ENCODE measurements at places on chromosomes 7 and 10. TPM values are rescaled to one million over a fixed set of nuclear protein-coding genes. Genes with fewer than 3 reads are reported as not detected.

GRCh38 chr10:79552143-79552542, 8.1 kb downstream of the SFTPA2 start:
- H3K4me3 ChIP-seq: no peak overlapping the region
- no peaks in the 10 kb centered on the region for H3K27me3 ChIP-seq
- no peaks in the 10 kb centered on the region for H3K36me3 ChIP-seq
- DNase-seq: no peak
- peaks cover 5% of the 10 kb centered on the region for H3K4me1 ChIP-seq

GRCh38 chr7:3493499-3493898, 192.4 kb downstream of the SDK1 start:
- no peak overlapping the region for H3K27ac ChIP-seq
- H3K4me1 ChIP-seq: peaks cover 12% of the 10 kb centered on the region
- H3K4me3 ChIP-seq: no peak overlapping the region

- no peak for DNase-seq
- H3K4me3 ChIP-seq: no peak overlapping the region
- peaks cover 4% of the 10 kb centered on the region for H3K27me3 ChIP-seq
- H3K27ac ChIP-seq: no peak overlapping the region
These were observed 56.2 kb downstream of the GPR26 start for GRCh38 chr10:123722351-123722750.

Gene AGBL3
- total RNA-seq: 2.2 TPM

Gene ANXA8
- not detected for total RNA-seq

Gene TBXAS1
- total RNA-seq: 1.5 TPM

GRCh38 chr10:3516234-3516922, 268.6 kb downstream of the KLF6 start:
- no peak overlapping the region for H3K4me3 ChIP-seq
- no peaks in the 10 kb centered on the region for H3K36me3 ChIP-seq
- DNase-seq: no peak
- H3K27me3 ChIP-seq: peaks cover 28% of the 10 kb centered on the region
- no peak overlapping the region for H3K27ac ChIP-seq
- peaks cover 2% of the 10 kb centered on the region for H3K4me1 ChIP-seq

Gene PIK3CG
- 28.8 TPM for total RNA-seq

Gene DGKB
- total RNA-seq: not detected

Gene CRHR2
- total RNA-seq: not detected

DNA sequence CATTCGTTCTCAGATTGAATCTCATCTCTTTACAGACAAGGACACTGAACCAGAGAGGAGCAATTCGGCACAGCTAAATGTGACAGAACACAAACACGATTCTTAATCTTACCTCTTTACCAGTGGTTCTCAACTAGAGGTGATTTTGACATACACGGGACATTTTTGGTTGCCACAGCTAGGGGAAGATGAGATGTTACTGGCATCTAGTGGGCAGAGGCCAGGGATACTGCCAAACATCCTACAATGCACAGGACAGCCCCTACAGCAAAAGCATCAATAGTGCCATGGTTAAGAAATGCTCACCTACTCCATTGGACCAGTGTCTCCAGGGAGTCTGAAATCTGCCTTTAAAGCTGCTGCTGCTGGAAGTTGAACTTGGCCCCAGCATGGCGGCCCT, 27.3 kb downstream of the PDE1C start:
- no peak overlapping the region for H3K4me3 ChIP-seq
- H3K4me1 ChIP-seq: no peaks in the 10 kb centered on the region
- no peak overlapping the region for H3K27ac ChIP-seq
- no peak for DNase-seq

DNA sequence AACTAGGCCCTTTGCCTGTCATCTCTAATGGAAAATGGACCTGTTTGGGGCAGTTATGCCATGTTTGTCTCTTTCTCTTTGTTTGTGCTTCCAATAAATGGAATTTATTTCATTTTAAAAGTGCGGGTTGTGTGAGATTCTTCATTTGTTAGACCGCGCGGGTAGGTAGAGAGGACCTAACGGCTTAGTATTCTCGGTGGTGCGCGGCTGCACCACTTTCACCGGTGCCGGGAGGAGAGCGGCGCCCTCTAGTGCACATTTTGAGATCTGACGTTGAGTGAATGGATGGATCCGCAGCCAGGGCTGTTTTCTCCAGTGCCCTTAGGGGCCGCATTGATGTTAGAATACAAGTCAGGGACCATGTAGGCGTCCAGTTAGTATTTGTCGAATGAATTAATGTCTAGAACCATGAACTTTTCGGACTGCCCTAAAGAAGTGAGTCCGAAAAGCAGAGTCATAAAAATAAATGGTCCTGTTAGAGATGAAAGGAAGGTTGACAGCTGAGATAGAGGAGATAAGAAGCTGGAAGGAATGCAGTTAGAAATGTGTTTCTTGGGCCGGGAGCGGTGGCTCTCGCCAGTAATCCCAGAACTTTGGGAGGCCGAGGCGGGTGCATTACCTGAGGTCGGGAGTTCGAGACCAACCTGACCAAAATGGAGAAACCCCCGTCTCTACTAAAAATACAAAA, 29.3 kb upstream of the GIMAP8 start:
- H3K4me1 ChIP-seq: peaks cover 10% of the 10 kb centered on the region
- H3K27me3 ChIP-seq: peaks cover 4% of the 10 kb centered on the region
- peak overlapping the region; percentile 37 for H3K4me3 ChIP-seq
- no peaks in the 10 kb centered on the region for H3K36me3 ChIP-seq

DNA sequence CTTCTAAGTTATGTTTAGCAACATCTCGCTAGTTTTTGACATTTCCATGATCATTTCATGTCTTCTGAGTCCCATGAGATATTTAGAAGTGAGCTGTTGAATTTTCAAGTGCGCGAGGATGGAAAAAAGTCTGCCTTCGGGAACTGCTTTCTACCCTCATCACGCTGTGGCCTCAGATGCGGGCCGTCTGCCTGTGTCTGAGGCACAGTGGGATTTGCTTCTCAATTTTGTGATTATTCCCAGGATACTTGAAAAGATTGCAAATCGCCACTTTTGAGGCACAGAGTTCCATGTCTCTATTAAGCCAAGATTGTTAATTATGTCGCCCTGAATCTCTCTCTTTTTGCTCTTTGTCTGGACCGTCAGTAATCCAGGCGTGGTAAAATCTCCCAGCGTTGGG, 30.8 kb upstream of the NKX6-2 start:
- no peaks in the 10 kb centered on the region for H3K4me1 ChIP-seq
- H3K36me3 ChIP-seq: no peaks in the 10 kb centered on the region
- H3K27me3 ChIP-seq: peaks cover 33% of the 10 kb centered on the region
- no peak overlapping the region for H3K4me3 ChIP-seq

Gene PDCD4
- total RNA-seq: 125 TPM

DNA sequence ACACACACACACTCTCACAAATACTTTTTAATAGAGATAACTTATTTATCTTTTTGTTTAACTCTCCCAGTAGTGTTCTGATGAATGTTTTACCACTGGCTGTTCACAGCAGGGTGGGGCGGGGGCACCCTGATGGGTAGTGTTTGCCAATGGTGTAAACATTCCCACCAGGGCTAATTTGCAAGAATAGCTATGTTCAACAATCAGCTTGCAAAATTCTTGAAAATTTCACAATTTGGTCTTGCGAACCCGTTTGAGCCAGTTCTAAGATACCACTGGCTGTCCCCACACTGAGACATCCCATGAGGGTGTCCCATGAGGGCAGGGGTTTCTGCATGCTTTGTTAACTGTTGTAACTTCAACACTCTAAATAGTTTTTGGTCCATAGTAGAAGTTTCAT, 348.5 kb downstream of the CXCL12 start:
- H3K4me1 ChIP-seq: no peaks in the 10 kb centered on the region
- H3K27ac ChIP-seq: no peak overlapping the region
- H3K36me3 ChIP-seq: no peaks in the 10 kb centered on the region
- DNase-seq: no peak
- H3K27me3 ChIP-seq: peaks cover 3% of the 10 kb centered on the region

Gene ANXA11
- 181 TPM for total RNA-seq

DNA sequence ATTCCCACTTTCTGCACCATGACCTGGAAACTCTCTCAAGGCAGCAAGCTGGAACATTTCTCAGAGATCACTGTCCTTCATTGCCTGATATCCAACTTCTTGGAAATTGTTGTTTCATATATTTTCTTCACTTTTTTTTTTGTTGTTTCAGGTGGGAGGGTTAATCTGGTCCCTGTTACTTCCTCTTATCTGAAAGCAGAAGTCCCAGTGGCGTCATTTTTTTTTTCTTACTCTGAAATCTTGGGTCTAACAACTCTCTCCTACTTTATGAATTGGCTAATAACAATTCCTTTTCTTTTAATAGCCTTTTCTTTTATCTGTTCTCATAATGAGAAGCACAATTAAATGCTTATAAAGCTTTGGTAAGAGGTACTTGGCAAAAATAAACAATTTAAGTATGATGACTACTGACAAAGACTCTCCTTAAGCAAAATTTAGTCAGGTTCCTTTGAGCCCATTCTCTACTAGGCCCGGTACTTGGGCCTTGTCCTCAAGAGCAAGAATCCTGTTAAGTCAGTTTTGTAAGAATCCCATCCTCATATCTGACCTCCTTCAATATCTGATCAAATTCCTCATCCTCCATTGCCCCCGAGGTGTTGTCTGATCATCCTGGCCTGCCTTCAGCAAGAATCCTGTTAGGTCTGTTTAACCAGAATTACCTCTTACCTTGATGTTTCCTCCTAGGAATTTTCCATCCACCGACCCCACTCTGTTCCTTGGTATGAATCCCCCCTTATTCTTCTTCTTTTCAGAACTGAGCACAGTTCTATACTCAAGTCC, 11.5 kb upstream of the CC2D2B start:
- no peaks in the 10 kb centered on the region for H3K4me1 ChIP-seq
- peaks cover 48% of the 10 kb centered on the region for H3K36me3 ChIP-seq
- no peak overlapping the region for H3K4me3 ChIP-seq
- no peak overlapping the region for H3K27ac ChIP-seq

Gene AGR3
- total RNA-seq: not detected

- no peaks in the 10 kb centered on the region for H3K4me1 ChIP-seq
- no peak overlapping the region for H3K27ac ChIP-seq
- no peaks in the 10 kb centered on the region for H3K36me3 ChIP-seq
- H3K27me3 ChIP-seq: peaks cover 6% of the 10 kb centered on the region
These were observed 52.5 kb downstream of the ADCYAP1R1 start for GRCh38 chr7:31104361-31105255.

Gene GAD2
- total RNA-seq: not detected

GRCh38 chr7:137844677-137845425, 1.9 kb downstream of the DGKI start:
- H3K4me1 ChIP-seq: peaks cover 2% of the 10 kb centered on the region
- H3K27me3 ChIP-seq: peaks cover 84% of the 10 kb centered on the region
- DNase-seq: no peak
- no peak overlapping the region for H3K4me3 ChIP-seq
